Colonic mucosa (tissue), 4 donors: ENCODE measurements at places on chromosomes 6 and 20. TPM values are rescaled to one million over a fixed set of nuclear protein-coding genes. Genes with fewer than 3 reads are reported as not detected.

The ROS1 gene
- 1.9 TPM for total RNA-seq

The CNR1 gene
- 2.9 TPM for total RNA-seq

The CFAP206 gene
- total RNA-seq, result 0.20 TPM

The UBE2C gene
- total RNA-seq, result 117 TPM

The OR2H1 gene
- not detected for total RNA-seq

The HCRTR2 gene
- not detected for total RNA-seq

The SLC17A3 gene
- total RNA-seq, result not detected

The LST1 gene
- 4.8 TPM for total RNA-seq

The HLA-DPA1 gene
- total RNA-seq, result 18.7 TPM

The SLC2A10 gene
- total RNA-seq, result 28.3 TPM

The SRXN1 gene
- total RNA-seq, result 25.3 TPM

The MAS1 gene
- not detected for total RNA-seq

The IP6K3 gene
- total RNA-seq, result 0.17 TPM

The GRM1 gene
- total RNA-seq, result 0.11 TPM

The RBPJL gene
- total RNA-seq, result not detected

The TMEM217 gene
- total RNA-seq, result 0.62 TPM

The ULBP1 gene
- not detected for total RNA-seq

The OTOR gene
- total RNA-seq, result not detected

The SLC17A9 gene
- 54.7 TPM for total RNA-seq

The DDO gene
- 2.0 TPM for total RNA-seq

The MOCS1 gene
- total RNA-seq, result 15.7 TPM
